ENCODE measurements at places on chromosomes 2 and 18.
A peak's percentile ranks its signal among the peaks of the same experiment; 100 is the strongest.

DNA sequence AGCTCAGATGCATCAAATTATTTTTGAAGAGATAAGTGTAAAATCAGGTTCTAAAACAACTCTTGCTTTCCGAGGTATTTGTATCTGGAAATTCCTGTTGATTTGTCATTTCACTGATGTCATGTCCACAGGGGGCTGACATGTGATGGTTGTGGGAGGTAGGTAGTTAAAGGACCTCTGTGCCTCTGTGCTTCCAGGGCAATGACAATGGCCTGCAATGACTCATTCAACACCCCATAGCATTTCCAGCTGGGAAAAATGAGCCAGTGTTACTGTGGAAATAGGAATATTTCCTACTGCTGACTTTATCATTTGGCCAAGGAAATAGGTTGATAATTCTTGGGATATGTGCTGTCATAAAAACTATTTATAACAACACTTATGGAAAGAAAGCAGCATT lies 86.2 kb upstream of the CCDC195 start:
- no peak for DNase-seq

GRCh38 chr2:188922191-188922590 lies 52.0 kb upstream of the COL3A1 start:
- DNase-seq: no peak

DNA sequence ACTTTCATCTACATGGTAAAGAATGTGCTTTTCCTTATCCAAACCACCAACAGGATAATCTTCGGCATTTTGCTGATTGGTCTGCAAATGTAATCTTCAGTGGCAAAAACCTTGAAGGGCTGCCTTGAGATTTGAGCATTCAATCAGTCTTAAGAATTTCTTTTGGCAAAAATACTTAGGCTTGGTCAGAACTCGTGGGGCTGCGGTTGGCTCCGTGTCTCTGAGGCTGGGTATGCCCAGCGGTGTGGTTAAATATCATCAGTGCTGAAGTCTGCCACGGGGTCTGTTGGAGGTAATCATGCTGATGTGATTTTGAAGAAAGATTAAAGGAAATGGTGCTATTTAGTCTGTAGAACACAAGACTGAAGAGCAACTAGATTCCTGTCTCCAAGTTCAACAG lies 262.6 kb downstream of the EN1 start:
- DNase-seq: no peak

DNA sequence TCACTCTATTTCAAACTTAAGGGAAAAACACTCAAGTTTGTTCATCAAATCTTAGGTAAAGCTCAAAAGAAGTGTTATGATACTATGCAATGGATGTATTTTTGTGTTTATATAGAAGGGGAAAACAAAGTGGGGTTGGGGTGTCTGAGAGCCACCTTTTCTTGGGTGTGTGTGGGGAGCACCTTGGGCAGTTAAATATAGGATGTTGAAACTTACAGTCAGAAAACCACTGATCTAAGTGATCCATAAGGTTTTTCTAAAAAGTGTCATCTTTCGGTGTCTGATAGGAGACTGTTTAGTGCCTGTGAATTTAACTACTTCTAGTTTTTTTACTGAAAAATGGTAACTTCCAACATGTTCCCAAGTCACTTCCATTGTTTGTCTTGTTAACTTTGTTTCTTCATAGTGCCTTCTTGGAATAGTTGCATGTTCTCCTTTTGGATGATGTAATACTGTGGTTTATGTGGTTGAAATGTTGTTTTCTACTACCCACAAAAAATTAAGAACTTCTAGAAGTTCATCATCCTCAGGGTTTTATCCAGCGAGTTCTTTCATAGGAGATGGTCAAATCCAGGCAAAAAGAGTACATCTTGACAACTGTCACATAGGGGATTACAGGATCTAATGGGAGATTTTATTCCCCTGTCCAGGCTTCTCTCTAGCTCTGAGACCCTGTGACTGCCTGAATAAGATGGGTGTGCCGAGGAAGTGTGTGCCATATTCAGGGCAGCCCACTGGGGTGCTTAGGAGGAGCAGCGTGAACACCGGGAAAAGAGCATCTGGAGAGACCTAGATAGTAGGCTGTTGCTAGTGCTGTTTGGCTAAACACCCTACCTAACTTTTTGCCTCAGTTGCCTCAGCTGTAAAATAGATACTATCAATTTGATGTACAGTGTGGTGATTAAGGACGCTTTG lies 46.2 kb downstream of the CAB39 start:
- no peak for DNase-seq

- DNase-seq: peak; percentile 28
These were observed 19.6 kb downstream of the B3GNT2 start for GRCh38 chr2:62215306-62216064.

- no peak for DNase-seq
These were observed 258.3 kb downstream of the ALPK2 start for GRCh38 chr18:58370612-58371011.

DNA sequence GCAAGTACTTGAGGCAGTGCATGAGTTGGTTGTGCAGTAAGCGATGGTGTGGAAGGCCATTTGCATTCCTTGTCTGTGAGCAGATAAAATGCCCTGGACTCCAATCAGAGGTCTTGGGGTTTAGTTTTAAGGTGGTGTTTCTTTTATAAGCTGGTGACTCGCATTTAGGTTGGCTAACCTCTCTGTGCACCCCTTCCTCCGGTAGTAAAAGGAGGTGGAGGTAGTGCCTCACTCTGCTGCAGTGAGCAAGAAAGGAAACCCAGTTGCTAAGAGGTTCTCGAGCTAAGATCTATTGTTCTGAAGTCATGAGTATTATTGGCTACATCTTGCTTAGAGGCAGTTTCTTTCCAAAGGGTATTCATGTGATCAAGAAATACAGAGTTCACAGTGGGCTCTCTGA lies 74.3 kb upstream of the EML6 start:
- no peak for DNase-seq

- no peak for DNase-seq
These were observed 45.3 kb downstream of the ZNF521 start for GRCh38 chr18:25306671-25307070.

- DNase-seq: no peak
These were observed 116.0 kb downstream of the CDC42EP3 start for GRCh38 chr2:37555457-37555856.

DNA sequence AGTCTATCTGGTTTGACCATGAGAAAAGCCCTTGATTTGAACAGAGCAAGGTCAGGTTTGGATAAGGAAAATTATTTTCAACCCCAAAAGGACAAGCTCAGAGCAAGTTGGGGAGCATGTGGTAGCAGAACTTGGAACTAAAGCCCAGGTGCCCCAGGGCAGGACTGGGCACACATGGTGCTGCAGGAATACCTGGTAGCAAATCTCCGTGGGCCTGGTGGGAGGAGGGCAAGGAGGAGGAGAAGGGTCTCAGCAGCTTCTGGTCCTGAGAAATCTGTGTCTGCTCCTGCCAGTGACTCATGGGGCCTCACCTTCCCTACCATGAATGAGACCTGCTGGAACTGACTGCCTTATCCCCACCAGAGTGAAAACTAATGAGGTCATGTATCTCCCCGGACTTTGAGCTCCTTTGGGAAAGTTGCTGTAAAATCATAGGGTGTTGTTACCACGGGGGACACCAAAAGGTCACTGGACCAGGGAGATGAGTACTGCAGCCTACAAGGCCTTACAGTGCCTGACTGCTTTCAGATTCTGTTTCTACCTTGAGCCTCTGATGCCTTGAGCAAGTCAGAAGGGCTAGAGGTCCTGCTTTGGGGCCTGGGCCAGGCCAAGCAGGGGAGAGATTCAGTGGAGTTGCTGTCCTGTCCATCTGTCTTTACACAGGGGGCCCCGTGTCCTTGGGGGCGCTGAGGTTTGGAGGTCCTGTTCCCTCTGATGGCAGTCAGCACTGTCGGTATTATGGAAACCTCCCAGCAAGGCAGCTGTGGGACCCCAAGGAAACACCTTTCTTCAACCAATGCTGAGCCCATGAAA lies 304.0 kb downstream of the MYCN start:
- no peak for DNase-seq

Measured in colonic mucosa (tissue), 4 donors.